ENCODE measurements at places on chromosomes 5 and 9.

DNA sequence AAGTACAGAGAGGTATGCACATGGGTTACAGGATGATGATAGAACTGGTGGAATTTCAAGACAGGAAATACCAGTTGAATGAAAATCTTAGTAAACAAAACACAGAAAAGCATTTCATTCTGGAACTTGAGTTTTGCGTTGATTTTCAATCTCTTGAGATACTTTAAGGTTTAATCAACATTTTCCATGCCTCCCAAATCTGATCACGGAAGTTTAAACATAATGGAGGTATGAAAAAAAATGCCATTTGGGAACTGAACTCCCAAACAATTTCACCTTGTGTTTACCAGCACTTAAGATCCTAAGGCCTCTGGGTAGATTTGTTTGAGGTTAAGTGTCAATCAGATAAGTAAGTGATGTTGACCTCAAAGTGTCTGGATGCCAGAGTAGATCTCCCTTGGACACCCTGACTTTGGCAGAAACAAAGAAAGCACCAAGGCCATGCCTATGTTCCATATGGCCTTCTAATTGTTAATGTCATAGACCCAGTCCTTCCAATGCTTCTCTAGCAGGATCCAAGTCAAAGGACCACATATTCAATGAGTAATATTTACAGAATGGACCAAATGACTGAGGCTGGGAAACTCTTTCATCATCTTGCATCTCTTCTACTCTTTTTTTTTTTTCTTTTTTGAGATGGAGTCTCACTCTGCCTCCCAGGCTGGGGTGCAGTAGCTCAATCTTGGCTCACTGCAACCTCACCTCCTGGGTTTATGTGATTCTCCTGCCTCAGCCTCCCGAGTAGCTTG, 216.9 kb downstream of the ARRDC3 start:
- no peak for DNase-seq

DNA sequence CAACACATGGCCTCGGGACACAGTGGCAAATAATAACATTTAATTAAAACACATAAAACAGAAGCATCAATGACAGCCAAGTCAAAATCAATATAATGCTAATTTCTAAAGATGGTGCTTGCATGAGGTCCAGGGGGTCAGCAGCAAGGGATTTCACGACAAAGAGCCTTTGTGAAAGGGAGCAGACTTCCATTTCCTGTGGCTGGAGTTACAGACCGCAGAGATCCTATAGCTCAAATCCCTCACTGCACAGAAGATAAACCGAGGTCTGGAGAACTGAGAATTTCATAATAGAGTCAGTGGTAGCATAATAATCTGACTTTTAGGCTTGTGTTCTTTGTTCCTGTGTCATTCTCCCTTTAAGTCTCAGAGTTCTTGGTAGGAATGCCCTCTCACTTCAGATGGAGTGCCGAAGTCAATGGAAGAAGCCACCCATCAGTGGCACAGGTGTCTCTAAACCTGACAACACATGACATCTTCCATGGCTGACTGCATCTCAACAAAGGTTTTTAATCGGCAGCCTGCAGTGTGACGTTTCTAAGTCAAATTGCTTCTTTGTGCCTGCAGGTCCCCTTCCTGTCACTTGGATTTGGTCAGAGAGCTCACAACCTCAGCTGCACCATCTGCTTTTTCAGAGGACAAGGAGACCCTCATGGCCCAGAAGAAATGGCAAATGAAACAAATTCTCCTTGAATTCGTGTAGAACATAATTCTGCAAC, 67.4 kb downstream of the CARTPT start:
- DNase-seq: peak; percentile 57

GRCh38 chr5:112228667-112229066, 190.4 kb downstream of the EPB41L4A start:
- no peak for DNase-seq

DNA sequence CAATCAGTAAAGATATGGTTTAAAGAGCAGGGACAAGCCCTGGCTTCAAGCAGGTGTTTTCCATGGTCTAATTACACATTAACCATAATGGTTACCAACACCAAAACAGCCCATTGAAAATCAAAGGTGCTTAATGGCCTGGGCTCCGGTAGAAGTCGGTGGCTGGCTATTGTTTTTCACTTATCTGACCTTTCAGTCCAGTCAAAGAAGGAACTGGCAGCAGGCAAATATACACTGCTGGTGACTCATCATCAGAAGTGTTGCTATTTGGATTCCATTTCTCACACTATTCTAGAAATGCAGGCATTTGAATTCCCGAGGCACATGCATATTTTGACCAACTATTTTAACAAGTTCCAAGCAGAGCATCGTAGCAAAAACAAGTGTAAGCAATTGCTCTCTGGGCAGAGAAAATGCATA, 26.3 kb upstream of the GABRP start:
- DNase-seq: no peak

GRCh38 chr9:130689937-130690700, 3.5 kb upstream of the EXOSC2 start:
- DNase-seq: no peak

DNA sequence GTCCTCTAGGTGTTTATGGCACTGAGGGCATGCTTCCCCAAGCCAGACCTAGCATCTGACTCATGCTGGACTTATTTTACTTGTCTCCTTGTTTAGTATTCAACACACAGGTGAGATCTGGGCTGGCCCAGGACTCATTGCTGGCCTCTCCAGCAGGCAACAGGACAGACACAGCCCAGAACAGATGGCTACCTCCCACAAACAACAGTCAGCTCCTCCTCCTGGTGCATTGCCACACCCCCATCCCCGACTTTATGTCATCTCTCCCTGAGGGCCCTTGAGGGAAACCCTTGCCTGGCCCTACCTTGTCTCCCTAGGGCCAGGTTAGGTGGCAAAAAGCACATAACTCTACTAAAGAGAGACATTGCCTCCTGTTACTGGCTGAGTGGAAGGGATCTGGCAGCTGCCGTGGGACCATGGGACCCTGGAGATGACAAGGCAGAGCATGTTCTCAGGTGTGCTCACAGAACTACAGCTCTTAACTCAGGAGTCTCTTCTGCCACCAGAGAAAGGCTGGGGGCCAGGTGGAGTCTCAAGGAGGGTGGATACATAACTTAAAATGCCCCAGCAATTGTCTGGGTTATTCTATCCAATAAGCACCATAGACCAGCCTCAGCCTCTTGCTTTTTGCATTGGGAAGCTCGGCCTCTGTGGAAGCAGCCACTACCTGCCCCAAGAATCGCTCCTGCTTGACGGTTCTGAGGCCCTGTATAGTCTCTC, 2.3 kb downstream of the ACSL6 start:
- DNase-seq: no peak

DNA sequence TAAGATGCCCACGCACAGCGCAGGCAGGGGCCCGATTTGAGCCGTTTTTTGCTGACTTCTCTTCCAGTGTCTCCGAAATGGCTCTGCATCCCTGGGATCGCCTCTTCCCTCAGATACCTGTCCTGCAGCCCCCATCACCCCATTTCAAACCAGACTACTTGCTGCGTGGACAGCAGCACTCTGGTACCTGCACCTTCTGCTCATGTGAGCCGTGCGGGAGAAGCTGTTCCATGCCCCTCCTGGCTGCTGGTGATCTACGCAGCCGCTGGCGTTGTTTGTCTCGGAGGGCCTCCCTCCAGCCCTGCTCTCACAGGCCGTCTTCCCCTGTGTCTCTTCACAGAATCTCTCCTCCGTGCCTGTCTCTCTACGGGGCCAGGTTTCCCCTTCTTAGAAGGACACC, 13.4 kb downstream of the CEP72 start:
- no peak for DNase-seq

DNA sequence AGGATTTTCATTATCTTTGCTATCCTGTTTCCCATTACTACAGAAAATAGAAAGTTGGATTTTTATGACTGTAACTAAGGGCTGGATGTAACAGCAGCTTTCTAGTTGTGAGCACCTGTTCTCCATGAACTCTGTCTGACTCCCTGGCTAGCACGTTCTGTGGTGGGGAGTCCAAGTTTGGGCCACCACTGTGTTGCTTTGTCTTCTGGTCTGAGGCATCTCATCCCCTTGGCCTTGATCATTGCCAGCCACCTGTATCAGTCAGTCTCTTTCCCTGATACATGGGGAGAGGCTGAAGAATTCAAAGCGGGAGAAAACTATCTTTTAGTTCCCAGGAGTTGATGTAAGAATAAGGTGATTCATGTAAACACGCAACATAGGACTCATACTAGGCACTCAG, 33.4 kb downstream of the WDR70 start:
- no peak for DNase-seq

DNA sequence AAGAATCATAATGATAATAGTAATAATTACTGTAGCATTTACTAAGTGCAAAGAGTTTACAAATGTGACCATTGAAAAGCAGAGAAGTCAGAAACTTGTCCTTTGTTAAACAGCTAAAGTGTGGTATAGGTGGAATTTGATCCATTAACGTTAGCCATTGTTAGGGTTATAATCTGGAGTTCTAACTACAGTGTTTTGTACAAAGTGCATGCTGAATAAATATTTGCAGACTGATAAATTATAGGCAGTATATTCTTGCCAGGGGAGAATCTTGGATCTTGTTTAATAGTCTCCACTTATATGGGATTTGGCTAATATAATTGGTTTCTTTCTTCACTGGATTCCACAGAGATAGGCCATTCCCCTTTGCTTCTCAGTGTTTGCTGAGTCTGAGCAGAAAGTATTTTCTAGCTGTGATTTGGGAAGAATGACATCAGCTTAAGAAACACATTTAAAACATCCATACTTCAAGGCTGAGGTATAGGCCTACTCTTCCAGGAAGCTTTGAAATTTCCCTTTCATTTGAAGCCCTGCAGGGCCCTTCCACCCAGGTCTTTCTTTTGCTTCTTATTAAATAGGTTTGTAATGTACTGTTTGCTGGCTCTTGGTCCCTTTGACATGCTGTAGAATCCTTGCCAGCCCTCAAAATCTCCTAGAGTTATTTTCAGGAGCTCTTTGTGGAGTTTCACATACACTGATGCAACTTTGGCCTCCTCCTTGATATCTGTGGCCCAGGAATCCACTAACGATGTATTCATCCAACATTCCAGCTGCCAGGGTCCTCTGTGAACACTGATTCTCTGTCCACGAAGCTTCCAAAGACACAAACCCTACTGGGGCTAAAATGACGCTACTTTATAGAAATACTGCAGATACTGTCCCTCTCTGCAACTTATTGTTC, 51.4 kb downstream of the ATP10B start:
- DNase-seq: no peak

DNA sequence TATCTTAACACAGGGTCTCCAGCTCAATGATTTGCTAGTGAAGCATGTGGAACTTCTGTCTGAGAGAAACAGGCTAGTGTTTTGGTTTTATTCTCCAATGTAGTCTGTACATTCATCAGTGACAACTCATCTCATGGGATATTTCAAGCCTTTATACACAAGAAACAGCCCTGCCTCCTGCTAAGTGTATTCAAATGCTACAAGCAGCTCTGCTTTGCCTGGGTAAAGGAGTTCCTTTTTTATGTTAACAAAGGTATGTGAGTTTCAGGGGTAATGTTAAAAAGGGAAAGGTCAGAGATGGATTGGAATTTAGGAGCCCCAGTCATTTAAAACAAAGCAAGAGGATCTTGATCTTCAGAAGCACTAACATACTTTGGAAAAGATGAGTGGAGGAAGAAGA, 498.7 kb downstream of the ISL1 start:
- no peak for DNase-seq

- DNase-seq: no peak
Observed at GRCh38 chr9:123162791-123163345, 105.5 kb downstream of the STRBP start.

- no peak for DNase-seq
Observed at GRCh38 chr5:147037515-147038205, 159.1 kb upstream of the PPP2R2B start.

DNA sequence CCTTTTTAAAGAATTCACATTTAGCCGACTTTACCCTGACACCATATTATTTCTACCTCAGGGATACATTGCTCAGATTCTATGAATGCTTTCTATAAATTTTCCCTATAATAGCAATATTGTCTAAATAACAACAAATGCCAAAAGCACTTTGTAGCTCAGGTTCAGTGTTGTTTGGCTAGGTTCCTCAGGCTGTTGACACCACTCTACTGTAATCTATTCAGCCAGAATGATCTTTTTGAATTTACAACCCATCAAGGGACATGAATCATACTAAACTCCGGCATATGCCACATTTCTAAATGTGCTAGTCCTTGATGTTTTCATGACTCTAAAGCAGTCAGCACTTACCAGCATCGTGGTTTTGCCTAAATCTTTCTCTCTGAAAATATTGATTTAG, 641.5 kb upstream of the CDH10 start:
- no peak for DNase-seq

DNA sequence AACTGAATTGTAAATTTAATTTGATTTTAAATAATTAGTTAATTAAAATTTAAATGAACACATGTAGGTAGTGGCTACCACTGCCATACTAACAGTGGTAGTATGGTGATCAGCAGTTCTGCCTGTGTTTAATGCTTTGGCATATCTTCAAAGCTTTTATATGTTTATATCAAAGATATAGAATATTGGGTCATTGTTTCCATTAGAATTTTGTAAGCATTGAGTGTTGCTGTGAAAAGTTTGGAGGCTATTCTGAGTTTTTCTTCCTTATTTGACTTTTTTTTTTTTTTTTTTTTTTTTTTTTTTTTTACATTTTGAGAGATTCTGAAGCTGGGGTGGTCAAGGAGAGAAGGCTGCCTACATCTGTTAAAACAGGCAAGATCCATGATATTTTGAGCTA, 134.2 kb downstream of the SPATA31D1 start:
- DNase-seq: no peak

GRCh38 chr5:149228618-149229297, 42.9 kb upstream of the AFAP1L1 start:
- no peak for DNase-seq

GRCh38 chr5:135921388-135921787, 25.7 kb upstream of the IL9 start:
- no peak for DNase-seq

GRCh38 chr9:127212453-127212852, 52.1 kb upstream of the GARNL3 start:
- DNase-seq: no peak

GRCh38 chr5:39080597-39081204, 6.5 kb upstream of the RICTOR start:
- DNase-seq: no peak

GRCh38 chr5:1864896-1865440, 17.8 kb downstream of the IRX4 start:
- no peak for DNase-seq

- DNase-seq: no peak
Observed at GRCh38 chr5:61301341-61302199, 30.5 kb upstream of the ZSWIM6 start.

- DNase-seq: no peak
Observed at GRCh38 chr5:154782812-154783592, 27.8 kb downstream of the LARP1 start.

DNA sequence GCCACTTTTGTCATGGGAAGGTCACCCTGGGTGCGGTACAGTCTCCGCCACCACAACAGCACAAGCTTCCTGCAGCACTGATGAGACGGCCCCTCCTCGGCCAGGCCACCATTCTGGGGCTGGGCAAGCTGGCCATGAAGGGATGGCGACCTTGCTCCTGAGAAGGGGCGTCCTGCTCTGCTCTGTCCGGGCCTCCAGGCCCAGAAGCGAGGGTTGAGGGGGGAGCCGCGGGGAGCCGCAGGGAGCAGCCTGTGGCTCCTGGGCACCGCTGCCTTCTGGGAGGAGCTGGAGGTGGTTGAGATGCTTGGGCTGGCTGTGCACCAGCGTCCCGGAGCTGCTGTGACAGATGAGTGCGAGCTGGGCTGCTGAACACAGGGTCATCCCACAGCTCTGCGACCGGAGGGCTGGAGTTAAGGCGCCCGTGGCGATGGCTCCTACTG, 84.3 kb upstream of the RAPGEF1 start:
- DNase-seq: no peak

Measured in NCI-H187 treated with DMSO at 0.1 percent for 48 hours (cell line).